Renal cortical epithelial cell (primary cell): ENCODE measurements at places on chromosomes 4 and X. TPM values are rescaled to one million over a fixed set of nuclear protein-coding genes. Genes with fewer than 3 reads are reported as not detected.

Gene CLTRN
- total RNA-seq: 2.8 and 3.0 TPM in 2 replicates

GRCh38 chr4:106142616-106143127 is 173.3 kb downstream of the TBCK start:
- DNase-seq: no peak

GRCh38 chr4:140133576-140133975 is 20.4 kb downstream of the MAML3 start:
- no peak for DNase-seq

Gene CXCL5
- 42.3 and 210 TPM in 2 replicates for total RNA-seq

Gene FGFR3
- total RNA-seq: 1.4 and 3.7 TPM in 2 replicates

- peak; percentile 95 for DNase-seq
These were observed 43.6 kb downstream of the TSC22D3 start for GRCh38 chrX:107731831-107732502.
